ENCODE measurements at places on chromosomes 4 and X.

- peak overlapping the region; percentile 35 for H3K4me3 ChIP-seq
- no peaks in the 10 kb centered on the region for H3K27me3 ChIP-seq
- DNase-seq: no peak
Observed at GRCh38 chr4:41146716-41147506, 67.4 kb downstream of the APBB2 start.

DNA sequence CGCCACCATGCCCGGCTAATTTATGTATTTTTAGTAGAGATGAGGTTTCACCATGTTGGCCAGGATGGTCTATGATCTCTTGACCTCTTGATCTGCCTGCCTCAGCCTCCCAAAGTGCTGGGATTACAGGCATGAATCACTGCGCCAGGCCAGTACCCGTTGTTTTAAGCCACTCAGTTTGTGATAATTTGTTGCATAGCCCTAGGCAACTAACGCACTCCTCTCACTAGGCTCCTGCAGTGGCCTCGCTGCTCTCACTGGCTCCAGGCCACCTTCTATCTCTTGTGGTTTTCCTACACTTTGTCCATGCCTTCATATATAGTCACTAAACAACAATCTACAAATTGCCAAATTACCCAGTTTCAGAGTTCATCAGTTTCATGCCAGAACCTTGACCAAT lies 58.1 kb downstream of the DCHS2 start:
- no peaks in the 10 kb centered on the region for H3K27me3 ChIP-seq
- no peaks in the 10 kb centered on the region for H3K36me3 ChIP-seq
- no peaks in the 10 kb centered on the region for H3K4me1 ChIP-seq

DNA sequence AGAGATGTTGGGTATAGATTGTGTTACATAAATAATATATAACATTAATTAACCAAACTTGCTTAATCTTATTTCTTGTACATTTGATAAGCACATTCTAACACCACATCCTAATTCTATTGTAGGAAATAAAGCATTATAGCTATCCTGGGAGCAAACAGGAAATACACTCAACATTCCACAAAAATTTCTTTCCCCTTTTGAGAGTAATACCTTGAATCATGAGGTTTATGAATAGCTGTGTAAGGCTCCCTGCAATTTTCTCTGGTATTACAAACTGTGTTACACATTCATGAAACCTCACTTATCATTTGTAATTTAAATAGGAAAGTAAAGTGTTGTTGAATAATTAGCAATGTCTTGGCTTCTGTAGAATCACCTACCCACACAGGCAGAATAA lies 95.1 kb downstream of the TMEM47 start:
- H3K27ac ChIP-seq: no peak overlapping the region
- no peaks in the 10 kb centered on the region for H3K36me3 ChIP-seq
- no peaks in the 10 kb centered on the region for H3K4me1 ChIP-seq
- H3K27me3 ChIP-seq: no peaks in the 10 kb centered on the region
- DNase-seq: no peak
- no peak overlapping the region for H3K4me3 ChIP-seq

DNA sequence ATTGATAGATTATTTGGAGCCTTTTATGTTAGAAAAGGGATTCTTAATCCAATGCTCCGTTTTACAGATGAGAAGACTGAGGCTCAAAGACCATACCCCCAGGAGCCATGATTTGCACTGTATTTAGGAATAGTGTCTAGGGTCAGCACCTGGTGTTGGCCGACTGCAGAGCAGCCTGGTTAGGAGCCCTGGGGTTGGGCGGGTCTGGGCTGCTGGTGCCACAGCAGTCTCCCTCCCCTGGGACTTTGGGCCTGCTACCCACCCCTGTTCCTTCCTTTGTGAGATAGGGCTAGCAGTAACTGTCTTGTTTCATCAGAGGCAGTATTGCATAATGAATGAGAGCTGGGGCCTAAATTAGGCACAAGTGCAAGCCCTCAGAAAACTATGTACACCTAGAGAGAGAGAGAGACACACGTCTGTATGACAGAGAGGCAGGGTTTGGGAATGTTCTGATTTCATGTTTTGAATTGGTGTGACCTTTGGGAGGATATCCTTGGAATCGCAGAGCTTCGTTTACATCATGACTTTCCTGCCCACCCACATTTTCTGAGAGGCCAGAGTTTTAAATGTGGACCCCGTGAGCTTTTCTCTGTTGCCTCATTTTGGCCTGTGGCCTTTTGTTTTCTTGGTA lies 111.7 kb downstream of the PTTG2 start:
- H3K27ac ChIP-seq: peak overlapping the region; percentile 49
- DNase-seq: no peak
- no peaks in the 10 kb centered on the region for H3K27me3 ChIP-seq
- H3K4me1 ChIP-seq: peaks cover 5% of the 10 kb centered on the region
- H3K4me3 ChIP-seq: no peak overlapping the region
- H3K36me3 ChIP-seq: peaks cover 10% of the 10 kb centered on the region

DNA sequence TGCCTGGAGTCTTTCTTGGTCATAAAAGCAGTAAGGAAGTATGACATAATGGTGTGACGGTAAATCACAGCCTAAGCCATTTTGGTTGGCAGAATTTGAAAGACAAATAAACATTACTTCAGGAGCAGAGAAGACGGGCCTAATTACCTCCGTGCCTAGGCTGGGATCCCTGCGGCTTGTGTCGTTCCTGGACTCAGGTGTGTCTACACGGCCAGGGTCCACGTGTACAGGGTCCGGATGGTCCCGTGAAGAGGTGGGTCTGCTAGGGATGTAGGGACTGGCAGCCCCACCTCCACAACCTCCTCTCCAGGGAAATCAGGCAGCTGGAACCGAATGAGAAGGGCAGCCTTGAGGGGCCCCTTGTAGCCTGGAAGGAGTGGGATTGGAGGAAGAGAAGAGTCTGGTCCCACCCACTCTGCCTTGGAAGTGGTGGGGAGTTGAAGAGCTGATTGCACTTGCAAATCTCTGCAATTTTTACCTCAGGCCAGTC lies 55.4 kb upstream of the PLAC1 start:
- H3K27me3 ChIP-seq: no peaks in the 10 kb centered on the region
- H3K4me3 ChIP-seq: no peak overlapping the region
- no peaks in the 10 kb centered on the region for H3K36me3 ChIP-seq
- no peak overlapping the region for H3K27ac ChIP-seq
- H3K4me1 ChIP-seq: no peaks in the 10 kb centered on the region
- DNase-seq: no peak

- no peak overlapping the region for H3K27ac ChIP-seq
- H3K27me3 ChIP-seq: no peaks in the 10 kb centered on the region
- H3K36me3 ChIP-seq: no peaks in the 10 kb centered on the region
- no peaks in the 10 kb centered on the region for H3K4me1 ChIP-seq
- H3K4me3 ChIP-seq: no peak overlapping the region
Observed at GRCh38 chr4:42917296-42917695, 24.8 kb downstream of the GRXCR1 start.

- no peak overlapping the region for H3K4me3 ChIP-seq
- no peaks in the 10 kb centered on the region for H3K4me1 ChIP-seq
- no peaks in the 10 kb centered on the region for H3K27me3 ChIP-seq
- no peak for DNase-seq
- no peak overlapping the region for H3K27ac ChIP-seq
Observed at GRCh38 chr4:95980877-95981360, 141.0 kb downstream of the PDHA2 start.

- peaks cover 21% of the 10 kb centered on the region for H3K4me1 ChIP-seq
- H3K36me3 ChIP-seq: no peaks in the 10 kb centered on the region
- peaks cover 11% of the 10 kb centered on the region for H3K27me3 ChIP-seq
- DNase-seq: no peak
Observed at GRCh38 chr4:154487145-154487544, 4.5 kb downstream of the DCHS2 start.

- DNase-seq: no peak
- H3K4me1 ChIP-seq: peaks cover 13% of the 10 kb centered on the region
- no peaks in the 10 kb centered on the region for H3K36me3 ChIP-seq
- H3K27ac ChIP-seq: no peak overlapping the region
- no peaks in the 10 kb centered on the region for H3K27me3 ChIP-seq
- no peak overlapping the region for H3K4me3 ChIP-seq
Observed at GRCh38 chrX:40165861-40166260, 68.1 kb upstream of the BCOR start.

DNA sequence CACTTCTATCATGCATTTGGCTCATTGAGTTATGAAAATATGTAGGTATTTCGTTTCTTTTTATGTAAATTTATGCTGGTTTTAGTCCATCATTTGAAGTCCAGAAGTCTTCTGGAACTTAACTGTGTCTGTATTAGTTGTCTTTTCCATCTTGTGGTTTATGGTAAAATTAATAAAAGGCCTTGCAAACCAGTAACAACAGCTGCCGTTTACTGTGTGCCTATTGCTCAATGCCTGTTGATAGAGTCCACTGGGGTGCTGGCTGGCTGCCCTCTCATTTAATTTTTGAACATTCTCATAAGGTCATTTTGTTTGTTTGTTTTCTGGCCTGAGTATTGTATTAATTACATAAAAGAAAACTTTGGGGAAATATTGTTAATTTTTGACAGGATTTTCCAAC lies 98.0 kb downstream of the NAA11 start:
- H3K27me3 ChIP-seq: no peaks in the 10 kb centered on the region
- no peaks in the 10 kb centered on the region for H3K36me3 ChIP-seq
- no peak overlapping the region for H3K27ac ChIP-seq
- no peak overlapping the region for H3K4me3 ChIP-seq
- no peaks in the 10 kb centered on the region for H3K4me1 ChIP-seq

GRCh38 chr4:161919442-161920220 lies 244.2 kb downstream of the FSTL5 start:
- H3K27ac ChIP-seq: no peak overlapping the region
- no peaks in the 10 kb centered on the region for H3K27me3 ChIP-seq
- H3K4me1 ChIP-seq: no peaks in the 10 kb centered on the region
- DNase-seq: no peak
- H3K36me3 ChIP-seq: no peaks in the 10 kb centered on the region
- H3K4me3 ChIP-seq: no peak overlapping the region

DNA sequence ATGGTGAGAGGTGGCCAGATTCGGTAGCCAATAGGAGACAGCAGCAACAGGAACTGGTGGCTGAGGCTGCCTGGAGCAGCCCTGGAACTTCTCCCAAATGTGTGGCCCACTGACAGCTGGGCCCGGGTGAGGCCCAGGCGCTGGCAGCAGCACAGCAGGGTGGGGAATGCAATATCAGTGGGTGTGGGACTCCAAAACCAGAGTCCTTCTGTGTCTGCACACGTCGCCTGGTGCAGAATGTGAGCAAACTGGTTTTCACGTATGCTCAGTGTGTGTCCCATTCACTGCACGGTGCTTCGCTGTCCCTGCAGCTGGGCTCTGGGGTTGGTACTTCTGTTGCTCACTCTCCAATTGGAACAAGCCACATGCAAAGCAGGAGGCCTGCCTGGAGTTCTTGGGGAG lies 14.4 kb upstream of the CENPU start:
- no peak for DNase-seq
- no peaks in the 10 kb centered on the region for H3K27me3 ChIP-seq
- H3K36me3 ChIP-seq: peaks cover under 1% of the 10 kb centered on the region
- H3K27ac ChIP-seq: no peak overlapping the region
- peaks cover 42% of the 10 kb centered on the region for H3K4me1 ChIP-seq
- H3K4me3 ChIP-seq: no peak overlapping the region

DNA sequence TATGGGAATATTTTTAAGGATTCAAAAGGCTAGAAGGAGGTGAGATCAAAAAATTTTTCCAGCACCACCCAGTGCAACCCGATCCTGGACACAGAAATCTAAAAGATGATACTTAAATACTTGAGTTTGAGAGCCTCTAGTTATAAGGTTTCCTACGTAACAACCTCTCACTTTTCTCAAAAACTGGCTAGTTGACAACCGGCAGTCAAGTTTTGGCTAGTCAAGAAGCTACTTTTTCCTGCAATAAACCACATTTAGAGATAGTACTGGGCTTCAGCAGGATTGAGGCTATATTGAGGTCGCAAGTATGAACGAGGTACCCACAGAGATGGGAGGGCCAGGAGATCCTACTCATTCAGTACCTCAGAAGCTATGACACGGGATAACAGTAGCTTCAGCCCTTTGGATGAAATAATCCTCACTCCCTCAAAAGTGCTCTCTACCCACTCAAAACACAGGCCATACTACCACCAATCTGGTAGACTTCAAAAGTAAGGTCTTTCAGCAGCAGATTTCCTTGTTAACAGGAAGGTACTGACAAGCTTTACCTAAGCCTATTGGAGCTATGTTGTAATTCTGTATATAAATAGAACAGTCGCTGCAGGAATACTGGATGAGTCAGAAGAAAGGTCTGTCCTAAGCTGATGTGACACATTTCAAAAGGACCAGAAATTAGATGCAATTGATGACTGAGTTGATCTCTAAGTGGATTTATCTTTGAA lies 1.5 kb upstream of the TSPAN5 start:
- no peak for DNase-seq
- H3K36me3 ChIP-seq: no peaks in the 10 kb centered on the region
- H3K27me3 ChIP-seq: peaks cover 6% of the 10 kb centered on the region
- no peak overlapping the region for H3K27ac ChIP-seq
- peaks cover 21% of the 10 kb centered on the region for H3K4me1 ChIP-seq

DNA sequence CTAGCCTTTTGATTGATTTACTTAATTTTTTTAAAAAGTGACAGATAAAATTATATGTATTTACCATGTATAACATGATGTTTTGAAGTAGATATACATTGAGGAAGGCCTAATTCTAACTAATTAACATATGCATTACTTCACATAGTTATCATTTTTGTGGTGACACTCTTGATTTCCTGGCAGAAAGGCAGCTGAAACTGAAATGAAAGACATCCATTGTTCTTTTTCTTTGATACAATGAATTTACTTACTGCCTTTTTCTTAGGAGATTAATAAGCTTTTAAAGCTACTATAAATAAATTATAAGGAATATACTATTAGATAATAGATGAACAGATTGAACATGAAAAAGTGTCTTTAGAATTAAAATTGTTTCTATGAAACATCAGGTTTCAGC lies 26.7 kb downstream of the ANKRD50 start:
- no peaks in the 10 kb centered on the region for H3K36me3 ChIP-seq
- no peak for DNase-seq
- H3K4me3 ChIP-seq: no peak overlapping the region
- no peaks in the 10 kb centered on the region for H3K27me3 ChIP-seq
- H3K4me1 ChIP-seq: no peaks in the 10 kb centered on the region
- no peak overlapping the region for H3K27ac ChIP-seq

GRCh38 chrX:19555236-19555635 lies 39.9 kb upstream of the MAP3K15 start:
- no peak overlapping the region for H3K4me3 ChIP-seq
- H3K36me3 ChIP-seq: no peaks in the 10 kb centered on the region
- no peaks in the 10 kb centered on the region for H3K4me1 ChIP-seq
- no peaks in the 10 kb centered on the region for H3K27me3 ChIP-seq
- no peak for DNase-seq
- no peak overlapping the region for H3K27ac ChIP-seq

GRCh38 chr4:5884796-5885195 lies 8.1 kb downstream of the CRMP1 start:
- H3K27me3 ChIP-seq: peaks cover 4% of the 10 kb centered on the region
- H3K4me1 ChIP-seq: no peaks in the 10 kb centered on the region
- H3K4me3 ChIP-seq: no peak overlapping the region
- H3K36me3 ChIP-seq: no peaks in the 10 kb centered on the region
- no peak for DNase-seq
- H3K27ac ChIP-seq: no peak overlapping the region

- H3K27ac ChIP-seq: no peak overlapping the region
- no peak for DNase-seq
- H3K4me3 ChIP-seq: no peak overlapping the region
Observed at GRCh38 chr4:162170509-162170908, 6.7 kb upstream of the FSTL5 start.

All from liver (tissue), 10 donors.